Stimulated activated naive CD4-positive, alpha-beta T cell treated with Interleukin-2 at 50 U/mL for 16 hours (primary cell): ENCODE measurements at places on chromosomes 16 and 17.

DNA sequence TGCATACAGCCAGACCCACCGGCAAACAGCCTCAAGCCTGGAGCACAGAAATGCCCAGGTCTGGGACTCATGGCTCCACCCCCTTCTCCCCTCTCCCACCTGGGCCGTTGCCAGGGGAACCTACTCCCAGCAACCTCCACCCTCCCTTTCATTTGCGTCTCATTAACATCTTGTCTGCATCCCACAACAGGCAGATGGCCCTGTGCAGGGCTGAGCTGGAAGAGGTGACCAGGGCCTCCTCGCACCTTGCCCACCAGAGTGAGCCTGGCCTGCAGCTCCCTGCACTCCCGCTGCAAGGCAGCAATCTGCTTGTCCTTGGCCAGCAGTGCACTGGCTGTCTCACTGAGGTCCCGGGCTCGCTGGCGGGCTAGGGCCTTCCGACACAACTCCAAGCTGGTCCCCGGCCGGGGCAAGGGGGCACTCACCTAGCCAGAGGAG lies 3.3 kb downstream of the TSPOAP1 start:
- DNase-seq, result no peak

DNA sequence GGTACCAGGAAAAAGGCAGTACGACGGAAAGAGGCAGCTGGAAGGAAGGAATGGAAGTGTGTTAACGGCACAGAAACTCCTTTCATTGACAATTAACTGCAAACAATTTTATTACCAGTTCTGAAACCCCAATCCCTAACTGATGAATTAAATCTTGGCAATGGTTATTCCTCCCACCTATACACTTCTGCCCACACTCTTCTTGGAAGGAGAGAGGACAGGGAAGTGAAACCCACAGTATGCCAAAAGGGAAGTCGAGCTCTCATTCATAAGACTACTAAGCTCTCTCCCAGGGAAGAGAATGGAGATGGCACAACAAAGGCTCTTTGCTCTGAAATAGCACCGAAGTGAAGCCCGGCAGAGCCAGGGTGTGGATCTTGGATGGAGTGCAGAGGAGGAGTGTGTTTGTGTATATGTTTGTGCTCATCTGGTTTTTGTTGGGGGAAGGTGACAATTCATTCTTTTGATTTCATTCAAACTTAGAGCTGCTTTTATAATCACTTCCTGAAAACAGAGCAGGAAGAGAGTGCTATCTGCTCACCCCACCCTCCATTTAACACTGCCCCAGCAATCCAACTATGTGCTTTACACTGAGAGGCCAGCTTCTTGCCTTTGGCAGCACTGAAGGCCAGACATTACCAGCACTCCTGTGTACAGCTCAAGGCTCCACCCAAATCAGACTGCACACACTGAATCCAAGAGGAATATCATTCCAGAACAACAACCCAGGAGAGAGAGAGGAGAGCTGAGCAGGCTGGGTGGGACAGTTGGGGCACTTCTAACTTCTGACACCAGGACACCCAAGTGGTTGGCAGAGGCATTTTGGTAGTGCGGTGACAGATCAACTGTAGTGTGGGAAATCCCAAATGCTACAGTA lies 68.7 kb downstream of the HIC1 start:
- no peak for DNase-seq

GRCh38 chr17:30207655-30208054 lies 27.8 kb downstream of the SLC6A4 start:
- DNase-seq, result no peak

- DNase-seq, result no peak
These were observed 6.0 kb downstream of the CDK5R1 start for GRCh38 chr17:32492648-32493289.

- DNase-seq, result no peak
These were observed 57.8 kb downstream of the HLF start for GRCh38 chr17:55322453-55322985.

DNA sequence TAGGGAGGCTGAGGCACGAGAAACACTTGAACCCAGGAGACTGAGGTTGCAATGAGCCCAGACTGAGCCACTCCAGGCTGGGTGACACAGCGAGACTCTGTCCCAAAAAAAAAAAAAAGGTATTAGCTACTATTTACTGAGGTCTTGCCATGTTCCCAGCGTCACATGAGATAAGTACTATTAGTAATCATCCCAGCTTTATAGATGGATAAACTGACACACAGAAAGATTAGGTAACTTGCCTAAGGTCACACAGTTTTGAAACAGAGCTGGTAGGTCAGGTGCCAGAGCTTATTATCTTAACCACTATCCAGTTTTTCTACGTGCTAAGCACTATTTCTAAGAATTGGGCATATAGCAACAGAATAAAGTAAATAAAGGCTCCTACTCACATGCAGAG lies 51.6 kb downstream of the TEX14 start:
- no peak for DNase-seq
